ENCODE measurements at places on chromosomes 4 and X.

- DNase-seq = no peak
Observed at GRCh38 chrX:30622361-30622760, 30.9 kb upstream of the GK start.

- peak; percentile 27 for DNase-seq
Observed at GRCh38 chrX:16033331-16033730, 90.0 kb upstream of the GRPR start.

DNA sequence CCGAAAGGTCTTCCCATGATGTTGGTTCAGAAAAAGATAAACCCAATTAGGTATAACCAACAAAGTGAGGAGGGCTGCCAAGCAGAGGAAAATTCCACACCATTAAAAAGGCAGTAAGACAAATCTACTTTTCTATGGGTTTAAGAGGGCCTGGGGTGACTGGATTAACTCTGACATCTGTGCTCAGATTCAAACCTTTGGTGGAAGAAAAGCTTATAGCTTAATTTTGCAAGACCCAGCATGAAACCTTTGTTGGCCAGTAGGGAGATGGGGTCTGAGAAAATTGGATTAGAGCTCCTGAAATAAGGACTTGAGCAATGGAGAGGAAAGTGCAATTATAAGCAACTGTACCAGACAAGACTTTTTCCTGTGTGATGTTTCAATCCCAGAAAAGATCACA, 104.2 kb downstream of the KDR start:
- no peak for DNase-seq

GRCh38 chrX:136041254-136041812, 56.1 kb downstream of the SLC9A6 start:
- no peak for DNase-seq

DNA sequence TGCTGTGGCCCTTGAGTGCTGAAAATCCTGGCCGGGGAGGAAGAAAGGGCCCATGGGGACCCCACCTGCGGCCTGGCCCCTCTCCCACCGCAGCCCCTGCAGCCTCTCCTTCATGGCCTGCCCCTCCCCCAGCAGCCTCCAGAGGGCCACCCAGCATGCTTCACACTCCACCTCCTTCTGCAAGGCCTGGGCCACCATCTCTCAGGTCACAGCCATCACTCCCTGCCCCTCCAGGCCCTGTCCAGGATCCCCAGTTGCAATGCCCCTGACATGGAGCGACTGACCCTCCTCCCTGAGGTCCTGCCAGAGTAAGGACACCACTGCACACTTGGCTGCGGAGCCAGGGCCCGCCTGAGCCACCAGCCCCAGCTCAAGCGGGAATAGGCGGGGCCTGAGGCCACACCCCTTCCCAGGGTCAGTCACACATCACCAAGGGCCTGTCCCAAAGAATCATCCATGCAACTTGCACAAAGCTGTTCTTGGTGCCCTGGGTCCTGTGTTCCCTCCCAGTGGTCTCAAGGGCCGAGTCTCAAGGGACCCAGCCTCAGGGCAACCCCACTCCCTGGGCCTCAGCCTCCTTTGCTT, 32.9 kb downstream of the CCNQ start:
- DNase-seq = no peak

DNA sequence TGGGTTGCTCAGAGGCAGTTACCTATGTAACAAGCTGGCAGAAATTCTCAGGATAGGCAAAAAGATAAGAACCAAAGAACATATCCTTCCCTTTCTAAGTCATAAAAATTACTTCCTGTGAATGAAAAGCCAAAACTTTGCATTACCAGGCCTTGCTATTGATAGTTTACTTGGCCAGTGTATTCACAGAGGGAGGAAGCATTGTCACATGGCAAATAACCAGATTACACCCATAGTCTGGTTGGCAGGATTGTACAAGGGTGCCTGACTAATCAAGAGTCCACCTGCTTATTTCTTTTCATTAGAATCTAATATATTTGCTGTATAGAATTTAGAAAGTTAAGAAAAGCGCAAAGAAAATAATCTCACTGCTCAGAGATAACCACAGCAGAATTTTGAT, 14.1 kb downstream of the XIAP start:
- DNase-seq = no peak

DNA sequence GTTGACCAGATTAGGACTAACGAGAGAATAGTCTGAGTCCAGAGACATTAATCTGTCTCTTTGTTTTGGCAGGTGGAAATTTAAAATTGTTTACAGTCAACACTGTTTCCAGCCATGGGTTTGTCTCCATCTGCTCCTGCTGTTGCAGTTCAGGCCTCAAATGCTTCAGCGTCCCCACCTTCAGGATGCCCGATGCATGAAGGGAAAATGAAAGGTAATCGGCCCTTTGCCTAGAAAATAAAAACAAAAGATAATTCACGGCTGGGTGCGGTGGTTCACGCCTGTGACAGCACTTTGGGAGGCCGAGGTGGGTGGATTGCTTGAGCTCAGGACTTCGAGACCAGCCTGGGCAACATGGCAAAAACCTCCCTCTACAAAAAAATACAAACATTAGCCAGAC, 815 bp downstream of the HCCS start:
- DNase-seq = no peak
